ENCODE measurements at places on chromosomes 12 and 14.

DNA sequence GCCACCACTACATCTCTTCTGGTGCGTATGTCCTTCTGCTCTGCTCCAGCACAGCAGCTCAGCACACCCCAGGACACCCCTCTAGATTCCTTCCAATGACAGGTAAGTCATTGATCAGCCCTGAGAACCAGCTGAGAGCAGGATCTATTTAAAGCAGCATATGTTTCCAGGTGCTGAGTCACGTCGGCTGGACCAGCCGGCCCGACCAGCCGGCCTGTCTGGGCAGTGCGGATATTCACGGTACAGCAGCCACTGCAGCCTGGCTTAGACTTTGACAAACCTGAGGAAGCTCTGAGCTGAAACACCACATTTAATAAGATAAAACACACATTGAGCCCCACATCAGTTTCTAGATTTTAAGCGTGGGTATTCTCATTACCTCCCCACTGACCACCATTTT is 31.8 kb upstream of the RPH3A start:
- DNase-seq = no peak

GRCh38 chr12:3977621-3978020 is 104.4 kb upstream of the PARP11 start:
- no peak for DNase-seq

- no peak for DNase-seq
Measured at GRCh38 chr14:28426960-28427359, 339.6 kb upstream of the FOXG1 start.

DNA sequence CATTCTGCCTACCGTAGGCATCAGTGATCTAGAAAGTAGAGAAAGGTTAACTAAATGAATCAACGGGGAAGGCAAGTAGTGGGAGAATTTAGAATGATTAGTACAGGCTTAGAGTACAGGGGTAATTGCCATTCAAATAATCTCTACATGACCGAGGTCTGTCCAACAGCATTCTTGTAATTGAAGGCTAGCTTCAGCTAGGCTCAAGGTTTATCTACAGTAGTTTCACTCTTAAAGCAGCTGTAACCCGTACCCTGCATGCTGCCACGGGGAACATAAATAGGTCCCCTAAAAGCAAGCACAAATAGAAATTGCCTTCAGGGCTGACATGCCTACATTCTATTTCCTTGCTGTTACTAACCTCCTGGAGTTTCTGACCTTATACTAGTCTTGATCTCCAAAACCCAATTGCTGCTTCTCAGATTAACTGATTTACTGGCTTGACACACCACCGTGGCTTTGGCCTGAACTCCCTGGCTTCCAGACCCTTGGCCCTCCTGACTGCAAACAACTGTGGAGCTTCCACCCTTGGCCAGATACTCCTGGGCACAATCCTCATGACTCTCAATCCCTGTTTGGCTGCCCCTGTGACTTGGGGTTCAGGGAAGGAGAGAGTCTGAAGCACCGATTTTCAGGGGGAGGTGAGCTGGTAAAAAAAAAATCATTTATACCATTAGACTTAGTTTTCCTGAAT is 242.1 kb upstream of the FOXN3 start:
- DNase-seq = no peak

GRCh38 chr14:96205978-96206360 is 1.3 kb downstream of the BDKRB2 start:
- no peak for DNase-seq
